ENCODE measurements at places on chromosomes 12 and 14.

DNA sequence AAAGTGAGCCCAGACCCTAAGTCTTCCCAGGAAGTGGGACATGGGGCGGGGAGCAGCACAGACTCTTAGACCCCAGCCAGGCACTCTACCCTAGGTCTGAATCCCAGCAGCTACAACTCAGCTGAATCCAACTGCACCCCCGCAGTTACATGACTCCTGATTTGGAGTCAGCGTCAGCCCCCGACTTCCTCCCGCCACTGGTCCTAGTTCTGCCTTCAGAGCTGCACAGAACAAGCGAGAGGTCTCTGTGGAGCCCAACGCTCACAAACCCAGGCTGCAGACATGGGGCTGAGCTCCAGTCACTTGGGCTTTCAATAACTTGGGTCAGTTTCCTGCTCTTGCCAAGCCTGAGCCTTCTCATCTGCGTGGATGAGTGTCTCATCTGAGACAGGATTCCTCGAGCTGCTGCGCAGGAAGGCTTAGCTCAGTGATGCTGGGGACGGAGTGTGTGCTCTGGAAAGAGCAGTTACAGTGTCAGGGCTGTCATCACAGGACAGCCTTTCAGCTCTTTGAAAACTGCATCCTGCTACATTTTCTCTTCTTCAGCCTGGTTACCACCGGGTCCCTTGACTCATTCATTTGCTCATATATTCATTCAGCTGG lies 30.6 kb upstream of the NXPH4 start:
- DNase-seq: no peak

DNA sequence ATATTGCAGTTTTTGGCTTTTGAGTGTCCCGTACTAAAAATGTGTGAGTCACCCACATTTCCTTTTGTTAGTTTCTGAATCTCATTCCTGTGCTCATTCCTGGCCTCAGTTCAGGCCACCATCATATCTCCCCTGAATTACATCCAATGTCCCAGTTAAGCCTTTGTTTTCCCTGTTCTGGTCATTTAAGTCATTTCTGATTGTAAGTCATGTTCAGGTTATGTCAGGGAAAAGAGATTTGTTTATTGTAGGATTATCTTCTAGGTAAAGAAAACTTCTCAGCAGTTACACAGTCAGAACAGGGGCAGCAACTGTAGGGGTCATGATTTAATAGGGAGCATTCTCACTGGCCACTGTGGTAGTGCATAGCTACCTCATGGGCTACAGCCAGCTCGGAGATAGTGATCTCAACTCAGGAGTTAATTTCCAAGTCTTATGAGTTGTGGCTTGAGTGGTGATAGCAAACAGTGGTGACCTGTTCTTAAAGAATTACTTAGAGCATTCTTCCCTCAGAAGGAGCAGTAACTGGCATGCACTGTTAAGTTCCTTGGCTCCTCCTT lies 6.7 kb downstream of the DDX47 start:
- no peak for DNase-seq

GRCh38 chr14:53032161-53032803 lies 81.4 kb upstream of the FERMT2 start:
- DNase-seq: no peak

- DNase-seq: no peak
These were observed 67.7 kb upstream of the PTHLH start for GRCh38 chr12:28040246-28040645.

- no peak for DNase-seq
These were observed 28.4 kb downstream of the DIP2B start for GRCh38 chr12:50533203-50533584.
